Cerebellar nuclear complex (tissue), 1 donor: ENCODE measurements at places on chromosomes 2 and 18.

GRCh38 chr2:86833315-86833714 lies 28.4 kb downstream of the CD8B start:
- DNase-seq, result no peak

GRCh38 chr18:58225101-58225500 lies 181.1 kb downstream of the NEDD4L start:
- DNase-seq, result no peak

DNA sequence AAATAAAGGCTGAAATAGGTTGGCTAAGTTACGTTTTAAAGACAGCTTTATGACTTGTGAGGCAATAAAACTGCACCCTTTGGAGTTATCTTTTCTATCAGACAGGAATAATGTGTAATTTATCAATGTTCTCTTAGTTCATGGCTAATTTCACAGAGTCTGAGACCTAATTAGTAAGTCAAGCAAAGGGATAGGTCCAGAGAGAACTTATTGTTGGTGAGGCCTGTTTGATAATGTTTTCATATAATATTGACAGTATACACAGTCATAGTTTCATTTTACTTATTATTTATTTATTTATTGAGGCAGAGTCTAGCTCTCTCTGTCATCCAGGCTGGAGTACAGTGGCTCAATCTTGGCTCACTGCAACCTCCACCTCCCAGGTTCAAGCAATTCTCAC lies 1.9 kb upstream of the IL36RN start:
- DNase-seq, result no peak

- no peak for DNase-seq
Observed at GRCh38 chr2:165198181-165198580, 5.7 kb downstream of the SCN3A start.

DNA sequence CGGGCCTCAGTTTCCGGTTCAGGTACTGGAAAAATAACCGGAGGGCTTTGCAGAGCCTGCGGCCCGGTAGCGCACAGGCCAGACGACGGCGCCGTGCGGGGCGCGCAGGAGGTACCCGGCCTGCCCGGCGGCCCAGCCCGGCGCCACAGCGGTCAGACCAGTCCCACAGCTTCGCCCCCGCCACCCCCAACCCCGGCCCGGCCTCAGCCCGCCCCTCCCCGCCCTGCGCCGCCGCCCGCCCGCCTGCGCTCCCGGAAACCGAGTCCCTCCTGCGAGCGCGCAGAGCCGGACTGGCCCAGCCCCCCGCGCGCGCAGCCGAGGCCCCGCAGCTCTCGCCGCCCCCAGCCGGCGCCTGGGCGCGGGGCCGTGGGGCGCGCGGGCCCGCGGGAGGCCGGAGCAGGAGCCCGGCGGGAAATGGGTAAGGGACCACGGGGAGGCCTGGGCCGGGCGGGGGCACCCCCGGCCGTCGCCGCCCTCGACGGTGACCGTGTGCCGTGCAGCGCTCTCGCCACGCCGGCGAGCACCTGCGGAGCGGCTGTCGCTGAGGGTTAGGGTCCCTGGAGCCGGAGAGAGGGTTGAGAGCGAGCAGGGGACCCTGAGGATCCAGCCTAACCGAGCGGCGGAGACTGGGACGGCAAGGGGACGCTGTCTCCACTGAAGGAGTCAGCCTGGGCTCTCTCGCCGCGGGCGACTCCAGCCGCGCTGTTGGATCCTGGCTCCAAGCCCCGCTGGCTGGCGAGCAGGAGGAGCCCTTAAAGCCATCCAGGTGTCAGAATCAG lies 16.5 kb upstream of the PSD4 start:
- DNase-seq, result no peak

- DNase-seq, result no peak
Observed at GRCh38 chr2:145601361-145601925, 1081.5 kb upstream of the ZEB2 start.

DNA sequence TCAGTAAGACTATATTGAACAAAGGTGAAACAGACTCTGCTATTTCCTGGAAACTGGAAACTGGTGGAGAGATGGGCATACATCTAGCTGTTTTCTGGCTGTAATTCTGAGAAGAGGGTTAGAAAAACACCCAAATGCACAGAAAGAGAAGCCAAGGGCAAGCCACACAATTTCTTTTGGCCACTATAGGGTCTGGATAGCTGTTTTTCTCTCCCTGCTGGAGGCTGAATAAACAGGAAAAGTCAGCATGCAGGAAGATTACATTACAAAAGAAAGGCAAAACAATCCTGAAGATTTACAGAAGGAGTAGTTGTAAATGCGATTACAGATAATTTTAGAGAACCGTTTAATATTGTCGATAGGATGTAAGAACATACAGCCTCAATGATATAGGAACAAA lies 186.2 kb upstream of the REG3G start:
- DNase-seq, result no peak

DNA sequence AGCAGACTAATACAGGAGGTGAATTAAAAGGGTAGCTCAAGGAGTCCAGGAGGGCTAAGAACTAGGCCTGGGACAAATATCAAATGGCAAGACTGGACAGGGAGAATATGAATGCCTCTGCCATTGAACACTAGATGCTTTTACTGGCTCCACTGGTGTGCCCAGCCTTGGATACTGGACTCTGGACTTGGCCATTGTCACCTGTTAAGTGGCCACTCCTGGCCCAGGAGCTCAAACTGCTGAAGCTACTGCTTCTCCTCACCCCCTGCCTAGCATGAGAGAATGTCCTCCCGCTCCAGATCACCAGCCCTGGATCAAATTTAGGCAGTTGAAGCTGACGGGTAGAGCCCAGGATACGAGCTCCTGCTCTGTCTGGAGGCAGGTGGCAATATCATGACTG lies 170.8 kb downstream of the DDX1 start:
- no peak for DNase-seq

GRCh38 chr2:199851501-199851810 lies 464 bp upstream of the FTCDNL1 start:
- no peak for DNase-seq
